Psoas muscle (tissue), 8 donors: ENCODE measurements at places on chromosomes 5 and 9.

DNA sequence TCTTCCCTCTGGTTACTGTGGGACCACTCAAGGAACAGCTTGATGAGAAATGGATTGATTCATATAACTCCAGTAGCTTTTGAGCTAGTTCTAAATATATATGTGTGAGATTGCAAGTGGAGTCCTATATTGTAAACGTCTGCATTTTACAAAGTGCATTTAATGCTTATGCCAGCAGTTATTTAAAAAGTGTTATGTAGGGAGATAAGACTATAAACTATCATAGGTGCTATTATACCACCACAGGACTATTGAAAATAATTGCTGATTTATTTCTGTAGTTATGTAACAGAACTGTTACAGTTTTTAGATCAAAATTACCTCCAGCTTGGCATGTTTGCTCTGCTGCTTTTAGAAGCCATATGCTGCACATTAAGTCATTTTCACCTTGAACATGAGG is 36.2 kb downstream of the PTCD2 start:
- no peak for DNase-seq

GRCh38 chr5:130136300-130136699 is 232.0 kb downstream of the CHSY3 start:
- DNase-seq = no peak

GRCh38 chr9:124285490-124285889 is 27.7 kb downstream of the NEK6 start:
- DNase-seq = no peak

GRCh38 chr9:126702151-126703001 is 88.6 kb downstream of the LMX1B start:
- no peak for DNase-seq

GRCh38 chr5:72237415-72237814 is 82.6 kb downstream of the MRPS27 start:
- DNase-seq = no peak

DNA sequence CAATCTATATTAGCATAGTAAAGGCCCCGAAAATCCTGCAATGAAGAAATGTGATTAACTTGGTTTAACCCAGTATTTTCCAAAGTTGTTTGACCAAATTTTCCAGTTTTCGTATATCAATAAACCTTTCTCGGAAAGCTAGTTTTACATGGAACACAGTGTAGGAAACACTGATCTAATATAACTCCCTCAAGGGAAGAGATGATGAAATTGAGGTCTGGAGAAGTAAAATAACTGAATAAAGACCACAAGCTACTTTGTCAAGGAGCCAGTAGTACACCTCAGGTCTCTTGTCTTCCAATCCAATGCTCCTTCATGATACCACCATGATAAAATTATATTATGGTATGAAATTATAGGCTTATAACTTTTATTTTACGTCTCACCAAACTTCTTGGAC is 118.1 kb upstream of the TARS1 start:
- DNase-seq = no peak

DNA sequence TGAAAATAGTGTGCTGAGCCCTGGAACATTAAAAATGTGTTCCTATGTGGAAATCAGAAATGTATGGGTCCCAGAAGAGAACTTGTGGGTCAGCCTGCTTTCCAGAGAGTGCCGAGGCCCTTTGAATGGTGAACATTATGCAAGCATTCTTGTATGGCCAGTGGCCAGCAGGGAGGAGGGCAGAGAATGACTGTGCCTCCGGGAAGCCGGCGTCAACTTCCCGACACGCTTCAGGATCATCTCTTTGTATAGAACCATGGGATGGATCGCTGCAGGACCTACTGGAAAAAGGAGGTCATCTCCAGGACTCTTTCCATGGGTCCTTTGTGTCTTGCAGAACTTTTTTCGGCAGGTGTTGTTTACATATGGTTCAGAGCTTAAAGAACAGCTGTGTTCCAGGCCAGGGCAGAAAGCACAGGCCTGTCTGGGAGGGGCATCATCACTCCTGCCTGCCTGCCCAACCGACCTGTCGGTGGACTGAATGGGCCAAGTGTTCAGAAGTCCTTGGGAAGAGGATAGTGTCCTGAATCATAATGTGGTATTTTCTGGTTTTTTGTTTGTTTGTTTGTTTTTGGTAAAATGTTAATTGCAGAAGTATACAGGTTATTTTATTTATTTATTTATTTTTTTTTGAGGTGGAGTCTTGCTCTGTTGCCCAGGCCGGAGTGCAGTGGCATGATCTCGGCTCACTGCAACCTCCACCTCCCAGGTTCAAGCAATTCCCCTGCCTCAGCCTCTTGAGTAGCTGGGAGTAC is 9.0 kb downstream of the PRRC2B start:
- DNase-seq = peak; percentile 92

GRCh38 chr5:29758986-29759421 is 1434.5 kb upstream of the CDH6 start:
- no peak for DNase-seq

DNA sequence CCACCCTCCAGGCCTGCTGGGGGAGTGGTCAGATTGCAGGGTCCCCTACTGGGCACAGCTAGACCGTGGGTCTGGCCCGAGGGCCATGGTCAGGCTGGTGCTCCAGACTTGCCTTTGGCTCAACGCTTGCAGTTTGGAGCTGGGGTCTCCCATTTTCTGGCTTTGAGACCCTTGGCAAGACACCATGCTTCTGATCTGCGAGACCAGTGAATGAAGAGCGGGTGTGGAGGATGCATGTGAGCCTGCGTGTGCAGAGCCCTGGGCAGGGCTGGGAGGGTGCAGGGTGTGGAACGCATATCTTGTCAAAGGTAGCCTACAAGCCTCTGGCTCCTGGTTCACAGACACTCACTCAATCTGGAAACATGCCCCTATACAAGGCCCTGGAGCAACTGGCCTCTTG is 6.1 kb upstream of the MRNIP start:
- DNase-seq = no peak

GRCh38 chr5:74186356-74187315 is 453.9 kb downstream of the ENC1 start:
- no peak for DNase-seq

DNA sequence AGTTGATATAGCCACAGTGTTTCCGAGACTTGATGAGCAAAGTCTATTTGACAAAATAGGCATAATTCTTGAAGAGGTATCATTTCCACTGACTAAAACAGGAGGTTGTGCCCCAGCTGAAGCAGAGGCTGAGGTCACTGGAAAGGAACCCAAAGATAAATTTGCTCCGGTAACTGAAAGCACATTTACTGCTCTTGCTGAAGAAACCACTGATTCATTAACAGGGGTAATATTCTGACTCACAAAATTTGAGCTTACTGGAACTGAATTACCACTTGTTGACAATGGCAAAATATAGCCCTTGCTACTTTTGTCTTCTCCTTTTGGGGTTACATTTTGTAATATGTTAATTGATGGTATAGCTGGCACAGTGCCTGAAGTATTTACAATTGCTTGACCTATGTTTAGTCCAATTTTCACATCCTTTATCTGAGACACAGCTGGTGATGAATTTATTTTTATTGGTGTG is 30.2 kb downstream of the MLANA start:
- no peak for DNase-seq
